ENCODE measurements at places on chromosomes 13 and 19. TPM values are rescaled to one million over a fixed set of nuclear protein-coding genes. Genes with fewer than 3 reads are reported as not detected.

- no peak for DNase-seq
- H3K36me3 ChIP-seq = no peaks in the 10 kb centered on the region
- peaks cover 62% of the 10 kb centered on the region for H3K27me3 ChIP-seq
- H3K27ac ChIP-seq = no peak overlapping the region
These were observed 8.4 kb upstream of the COMP start for GRCh38 chr19:18799389-18799970.

DNA sequence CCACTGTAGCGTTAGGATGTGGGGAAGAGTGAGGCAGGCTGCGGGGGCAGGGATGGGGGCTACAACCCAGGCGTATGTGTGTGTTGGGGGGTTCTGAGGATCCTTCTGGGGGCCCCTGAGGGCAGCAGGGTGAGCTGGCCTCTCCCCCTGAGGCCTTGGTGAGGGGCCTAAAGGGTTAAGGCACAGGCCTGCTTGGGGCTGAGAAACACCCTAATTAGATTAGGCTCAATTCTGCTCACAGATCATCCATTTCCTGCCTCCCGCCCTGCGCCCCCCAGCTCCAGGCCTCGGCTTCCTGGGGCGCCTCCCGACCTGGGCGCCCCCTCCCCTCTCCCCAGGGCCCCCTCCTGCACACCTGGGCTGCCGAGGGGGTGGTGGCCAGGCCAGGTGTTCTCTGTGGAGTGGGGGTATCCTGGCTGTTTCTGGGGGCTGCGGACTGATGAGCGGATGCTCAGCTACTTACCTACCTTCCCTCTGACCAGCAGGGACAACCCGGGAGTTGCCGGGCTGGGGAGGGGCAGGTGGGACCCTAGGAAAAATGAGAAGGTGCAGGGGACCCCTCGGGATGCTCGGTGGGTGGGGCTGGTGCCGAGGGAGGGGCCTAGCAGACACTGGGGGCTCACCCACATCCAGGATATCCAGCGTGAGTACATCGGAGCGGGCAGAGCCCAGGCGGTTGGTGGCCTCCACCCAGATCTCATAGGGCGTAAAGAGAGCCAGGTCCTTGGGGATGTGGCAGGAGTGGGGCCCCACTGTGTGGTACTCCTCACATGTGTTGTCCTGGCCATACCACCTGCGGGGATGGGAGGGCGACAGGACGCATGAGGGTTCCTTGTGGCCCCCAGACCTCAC, 8.6 kb downstream of the CRLF1 start:
- no peak for DNase-seq
- H3K27ac ChIP-seq = no peak overlapping the region
- no peak overlapping the region for H3K4me3 ChIP-seq
- H3K27me3 ChIP-seq = peaks cover 68% of the 10 kb centered on the region
- no peaks in the 10 kb centered on the region for H3K36me3 ChIP-seq
- H3K4me1 ChIP-seq = peaks cover 35% of the 10 kb centered on the region

- H3K4me3 ChIP-seq = peak overlapping the region; percentile 38
- peak; percentile 30 for DNase-seq
- H3K36me3 ChIP-seq = no peaks in the 10 kb centered on the region
- peaks cover 8% of the 10 kb centered on the region for H3K4me1 ChIP-seq
- H3K27ac ChIP-seq = peak overlapping the region; percentile 13
These were observed 134.3 kb upstream of the MYO16 start for GRCh38 chr13:108494991-108495645.

- no peak overlapping the region for H3K4me3 ChIP-seq
- H3K27me3 ChIP-seq = no peaks in the 10 kb centered on the region
- H3K27ac ChIP-seq = no peak overlapping the region
- DNase-seq = no peak
These were observed 16.1 kb downstream of the CARD8 start for GRCh38 chr19:48239582-48240141.

GRCh38 chr19:28869459-28869858, 343.5 kb downstream of the UQCRFS1 start:
- H3K4me1 ChIP-seq = peaks cover 3% of the 10 kb centered on the region
- no peaks in the 10 kb centered on the region for H3K36me3 ChIP-seq
- no peak overlapping the region for H3K27ac ChIP-seq
- no peak for DNase-seq
- H3K27me3 ChIP-seq = peaks cover 2% of the 10 kb centered on the region

GRCh38 chr19:29018542-29018941, 194.4 kb downstream of the UQCRFS1 start:
- H3K36me3 ChIP-seq = no peaks in the 10 kb centered on the region
- no peak for DNase-seq
- no peaks in the 10 kb centered on the region for H3K4me1 ChIP-seq
- no peak overlapping the region for H3K4me3 ChIP-seq

DNA sequence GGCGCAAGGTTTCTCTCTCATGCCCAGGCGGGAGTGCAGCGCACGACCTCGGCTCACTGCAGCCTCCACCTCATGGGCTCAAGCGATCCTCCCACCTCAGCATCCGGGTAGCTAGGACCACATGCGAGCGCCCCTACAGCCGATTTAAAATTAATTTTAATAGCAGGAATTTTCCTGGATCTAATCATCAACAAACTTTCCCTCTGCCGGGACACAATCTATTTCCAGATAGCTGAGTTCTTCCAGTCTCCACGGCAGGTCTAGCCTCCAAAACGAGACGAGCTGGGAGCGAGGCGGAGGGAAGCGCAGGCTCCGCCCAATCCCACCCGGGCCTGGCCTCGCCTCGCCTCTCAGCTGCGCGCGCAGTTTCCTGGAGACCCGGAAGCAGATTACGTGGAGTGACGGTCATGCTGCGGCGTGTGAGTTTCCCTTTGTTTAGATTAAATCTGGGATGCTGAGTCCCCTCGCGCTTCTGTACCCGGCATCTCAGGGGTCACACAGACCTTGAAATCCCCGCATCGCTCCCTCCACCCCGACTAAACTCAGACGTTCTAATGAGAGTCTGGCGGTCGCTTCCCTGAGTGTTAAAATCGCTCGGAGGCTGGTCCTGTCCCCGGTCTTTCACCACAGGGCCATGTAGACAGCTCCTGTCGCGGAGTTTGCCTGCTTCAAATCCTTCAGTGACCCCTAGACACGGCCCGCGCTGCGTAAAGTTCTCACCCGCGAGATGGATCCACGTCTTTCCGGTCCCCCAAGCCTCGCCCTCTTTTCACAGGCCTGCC, at the start of gene ZNF880:
ZNF880 (plus strand) TSS at position 365 of the 782 bp plus-strand sequence; CDS start at position 408, 43 bp downstream.
- H3K27me3 ChIP-seq = no peaks in the 10 kb centered on the region
- peak within 1 kb of the TSS; percentile 96 for H3K4me3 ChIP-seq
- H3K4me1 ChIP-seq = no peaks in the 10 kb centered on the region
- H3K36me3 ChIP-seq = peaks cover 36% of the 10 kb centered on the region
- DNase-seq = peak; percentile 98
- H3K27ac ChIP-seq = peak within 1 kb of the TSS; percentile 100

DNA sequence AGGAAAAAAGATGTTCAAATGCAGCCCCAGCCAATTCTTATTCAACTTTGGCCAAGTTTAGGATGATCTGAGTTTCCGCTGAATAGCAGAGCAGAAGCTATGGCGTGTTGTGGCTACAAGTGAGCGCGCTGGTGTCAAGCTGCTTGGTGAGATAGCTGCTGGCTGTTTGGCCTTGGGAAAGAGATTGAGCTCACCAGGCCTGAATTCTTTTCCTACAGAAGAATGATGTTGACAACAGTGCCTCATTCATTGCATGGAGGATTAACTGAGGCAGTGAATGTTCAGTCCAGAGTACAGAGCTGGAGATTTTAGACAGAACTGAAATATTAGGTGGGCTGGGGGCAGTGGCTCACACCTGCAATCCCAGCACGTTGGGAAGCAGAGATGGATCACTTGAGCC, 31.5 kb upstream of the MAP3K10 start:
- no peak overlapping the region for H3K4me3 ChIP-seq
- no peaks in the 10 kb centered on the region for H3K4me1 ChIP-seq
- H3K27ac ChIP-seq = no peak overlapping the region
- H3K36me3 ChIP-seq = no peaks in the 10 kb centered on the region
- H3K27me3 ChIP-seq = no peaks in the 10 kb centered on the region

DNA sequence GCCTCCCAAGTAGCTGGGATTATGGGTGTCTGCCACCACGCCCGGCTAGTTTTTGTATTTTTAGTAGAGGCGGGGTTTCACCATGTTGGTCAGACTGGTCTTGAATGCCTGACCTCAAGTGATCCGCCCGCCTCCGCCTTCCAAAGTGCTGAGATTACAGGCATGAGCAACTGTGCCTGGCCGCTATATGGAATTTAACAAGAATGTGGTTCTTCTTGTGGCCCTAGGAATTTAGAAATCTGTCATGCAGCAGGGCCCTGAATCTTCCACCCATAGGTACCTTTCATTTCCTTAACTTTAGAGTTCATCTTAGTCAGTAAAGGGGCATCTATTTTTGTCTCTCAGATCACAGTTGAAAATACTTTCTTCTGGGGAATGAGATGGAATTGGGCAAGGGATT, 25.6 kb upstream of the NDFIP2 start:
- H3K27ac ChIP-seq = no peak overlapping the region
- no peaks in the 10 kb centered on the region for H3K27me3 ChIP-seq
- DNase-seq = no peak

DNA sequence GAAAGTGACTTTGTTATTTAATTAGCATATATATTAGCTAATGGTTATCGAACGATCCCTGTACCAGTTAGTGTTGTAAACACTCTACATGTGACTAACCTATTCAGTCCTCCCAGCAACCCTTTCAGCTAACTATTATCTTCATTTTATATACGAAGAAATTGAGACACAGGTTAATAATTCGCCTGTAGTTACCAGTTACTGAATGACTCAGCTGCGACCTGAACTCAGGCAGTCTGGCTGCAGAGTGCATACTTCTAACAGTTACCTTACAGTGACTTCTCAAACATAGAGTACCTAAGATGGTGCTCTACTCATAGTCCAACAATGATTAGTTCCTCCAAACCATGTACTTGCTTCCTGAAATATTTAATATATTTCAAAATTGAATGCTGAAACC, 117.7 kb downstream of the FNDC3A start:
- no peaks in the 10 kb centered on the region for H3K27me3 ChIP-seq
- no peaks in the 10 kb centered on the region for H3K36me3 ChIP-seq
- no peaks in the 10 kb centered on the region for H3K4me1 ChIP-seq
- no peak for DNase-seq
- H3K4me3 ChIP-seq = no peak overlapping the region
- no peak overlapping the region for H3K27ac ChIP-seq

ACP7 gene
- 0.09 TPM for total RNA-seq

LILRB4 gene
- total RNA-seq = 0.71 TPM

ZNF534 gene
- 0.22 TPM for total RNA-seq

CKM gene
- 2,005 TPM for total RNA-seq

RUBCNL gene
- total RNA-seq = 2.8 TPM

ZNF382 gene
- total RNA-seq = 15.3 TPM

MYCBP2 gene
- 50.5 TPM for total RNA-seq

ZNF324 gene
- 7.3 TPM for total RNA-seq

C19orf81 gene
- 4.2 TPM for total RNA-seq

All from muscle of leg (tissue), 16 donors.